ENCODE measurements at places on chromosomes 11 and 22.

GRCh38 chr22:42960531-42961399 is 54.2 kb downstream of the PACSIN2 start:
- DNase-seq = no peak

GRCh38 chr11:124331873-124332272 is 11.9 kb upstream of the OR8D2 start:
- no peak for DNase-seq

DNA sequence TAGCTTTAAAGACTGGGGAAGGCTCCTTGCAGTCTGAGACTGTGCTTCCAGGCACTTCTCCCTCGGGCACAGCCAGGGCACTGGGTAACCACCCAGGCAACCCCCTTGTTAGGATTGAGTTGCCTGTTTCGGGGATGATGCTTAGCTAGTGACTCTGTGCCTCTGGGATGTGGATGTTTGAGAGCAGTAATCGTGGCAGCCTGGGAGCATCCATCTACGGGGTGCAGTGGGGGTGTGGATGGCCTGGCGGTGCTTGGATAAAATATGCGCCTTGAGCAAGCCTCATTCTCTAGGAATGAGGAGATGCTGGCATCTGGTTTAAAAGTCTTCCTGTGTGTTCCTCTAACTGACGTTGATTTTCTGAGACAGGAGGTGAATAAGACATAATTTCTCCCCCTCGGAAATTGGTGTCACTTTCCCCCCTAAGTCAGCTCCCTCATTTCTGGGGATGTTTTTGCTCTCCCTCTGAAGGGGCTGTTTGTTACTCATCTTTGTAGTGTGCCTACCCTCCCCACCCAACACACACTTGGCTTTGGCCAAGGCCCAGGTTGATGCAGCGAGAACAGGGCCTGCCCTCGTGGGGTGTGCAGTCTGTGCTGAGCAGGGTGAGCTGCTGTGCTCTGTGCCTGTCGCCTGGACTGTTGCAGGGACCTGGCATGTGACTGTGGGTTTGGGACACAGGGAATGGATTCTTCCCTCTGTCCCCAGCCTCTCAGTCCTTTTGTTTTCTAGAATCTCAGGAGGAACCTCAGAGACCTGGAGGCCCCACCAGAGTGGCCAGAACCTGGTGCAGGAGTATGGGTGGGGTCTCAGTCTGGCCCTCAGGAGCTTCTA is 2.0 kb downstream of the GNAZ start:
- no peak for DNase-seq

- peak; percentile 34 for DNase-seq
Observed at GRCh38 chr11:116691771-116692177, 81.0 kb downstream of the BUD13 start.
